GM23248 (cell line): ENCODE measurements at places on chromosomes 11 and 22.

DNA sequence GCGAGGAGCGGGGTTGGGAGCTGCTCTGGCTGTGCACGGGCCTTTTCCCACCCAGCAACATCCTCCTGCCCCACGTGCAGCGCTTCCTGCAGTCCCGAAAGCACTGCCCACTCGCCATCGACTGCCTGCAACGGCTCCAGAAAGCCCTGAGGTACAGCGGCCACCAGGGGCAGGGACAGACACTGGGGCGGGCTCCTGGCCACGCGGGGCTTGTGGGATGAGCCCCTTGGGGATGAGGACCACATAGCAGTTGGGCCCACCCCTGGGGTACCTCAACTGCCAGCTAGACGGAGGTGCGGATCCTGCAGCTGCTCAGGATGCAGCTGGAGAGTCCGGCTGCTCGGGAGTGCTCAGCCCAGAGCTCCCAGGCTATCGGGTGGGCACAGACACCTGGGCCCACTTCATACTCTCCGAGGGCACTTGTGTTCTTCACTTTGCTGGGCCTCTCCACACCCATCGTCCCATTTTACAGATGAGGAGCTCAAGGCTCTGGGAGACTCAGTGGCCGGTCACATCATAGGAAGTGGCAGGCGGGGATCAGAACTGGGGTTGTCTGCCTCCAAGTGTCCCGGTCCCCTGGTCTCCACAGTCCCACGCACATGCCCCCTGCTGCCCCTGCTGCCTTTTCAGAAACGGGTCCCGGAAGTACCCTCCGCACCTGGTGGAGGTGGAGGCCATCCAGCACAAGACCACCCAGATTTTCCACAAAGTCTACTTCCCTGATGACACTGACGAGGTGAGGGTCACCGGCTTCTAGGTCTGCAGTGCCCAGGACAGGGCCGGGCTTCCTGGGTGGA lies 77.6 kb downstream of the MYO7A start:
- DNase-seq, result no peak
- H3K27ac ChIP-seq, result no peak overlapping the region
- H3K27me3 ChIP-seq, result 0 out of 2 replicates have a peak, but pooled peaks cover 5% of the 10 kb centered on the region
- H3K4me3 ChIP-seq, result no peak overlapping the region
- H3K4me1 ChIP-seq, result no peaks in the 10 kb centered on the region

DNA sequence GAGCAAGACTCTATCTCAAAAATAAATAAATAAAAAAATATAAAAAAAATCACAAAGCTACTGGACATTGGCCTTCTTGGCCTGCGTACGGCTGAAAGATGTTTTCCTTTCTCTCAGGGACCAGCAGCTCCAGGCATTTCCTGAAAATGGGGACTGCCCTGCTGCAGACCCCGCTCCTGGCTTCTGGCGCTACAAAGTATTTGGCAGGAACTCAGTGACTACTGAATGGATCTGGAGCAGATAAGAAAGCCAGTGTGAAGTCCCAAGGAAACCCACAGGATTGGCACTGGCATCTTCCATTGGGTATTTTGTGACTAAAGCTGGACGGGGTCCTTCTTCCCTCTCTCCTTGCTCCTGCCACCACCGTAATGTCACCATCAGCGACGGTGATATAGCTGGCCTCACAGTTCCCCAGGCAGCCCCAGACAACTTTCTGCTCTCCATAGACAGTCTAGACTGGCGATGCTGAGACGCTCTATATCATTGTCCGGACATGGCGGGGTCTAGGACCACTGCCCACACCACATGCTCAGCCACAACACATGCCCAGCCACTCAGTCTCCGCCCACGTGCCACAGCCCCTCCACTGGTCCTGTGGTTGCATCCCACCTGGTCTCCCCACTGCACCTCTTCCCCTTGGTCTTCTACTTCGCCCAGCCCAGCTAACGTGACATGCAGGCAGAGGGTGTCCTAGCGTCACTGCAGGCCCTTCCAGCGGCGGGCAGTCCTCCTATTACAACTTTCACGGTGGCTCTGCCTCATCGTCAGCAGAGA lies 22.7 kb upstream of the YPEL1 start:
- no peaks in the 10 kb centered on the region for H3K27me3 ChIP-seq
- H3K36me3 ChIP-seq, result peaks cover 18% of the 10 kb centered on the region
- H3K4me1 ChIP-seq, result peaks cover 28% of the 10 kb centered on the region
- no peak overlapping the region for H3K4me3 ChIP-seq
- H3K27ac ChIP-seq, result no peak overlapping the region

GRCh38 chr22:42725606-42726355 lies 5.1 kb upstream of the A4GALT start:
- no peaks in the 10 kb centered on the region for H3K36me3 ChIP-seq
- H3K27ac ChIP-seq, result no peak overlapping the region
- H3K4me1 ChIP-seq, result peaks cover 13% of the 10 kb centered on the region
- no peak overlapping the region for H3K4me3 ChIP-seq

DNA sequence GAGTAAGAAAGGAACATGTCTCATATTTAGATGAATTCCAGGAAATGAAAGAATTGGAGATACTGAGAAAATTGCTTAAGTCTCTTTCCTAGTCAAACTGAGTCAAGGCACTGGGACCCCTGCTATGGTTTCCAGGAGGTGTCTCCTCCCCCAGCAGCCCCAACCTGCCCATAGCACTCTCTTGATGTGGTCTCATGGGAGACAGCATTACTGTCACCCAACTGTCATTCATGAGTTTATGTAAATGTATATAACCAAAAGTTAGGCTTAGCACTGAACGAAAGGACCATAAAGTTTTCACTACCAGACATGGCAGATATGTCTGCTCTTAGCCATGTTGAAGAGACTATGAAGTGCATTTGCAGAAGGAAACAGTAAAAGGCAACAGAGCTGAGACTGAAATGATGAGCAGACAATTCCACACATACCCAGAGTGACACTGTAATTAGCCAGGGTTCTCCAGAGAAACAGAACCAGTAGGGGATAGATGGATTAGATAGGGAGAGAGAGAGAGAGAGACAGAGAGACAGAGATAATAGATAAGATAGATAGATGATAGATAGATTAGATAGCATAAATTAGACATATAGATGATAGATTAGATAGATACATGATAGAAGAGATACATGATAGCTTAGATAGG lies 328.1 kb downstream of the BRD1 start:
- no peak overlapping the region for H3K27ac ChIP-seq
- H3K4me1 ChIP-seq, result no peaks in the 10 kb centered on the region
- H3K27me3 ChIP-seq, result no peaks in the 10 kb centered on the region
- no peak overlapping the region for H3K4me3 ChIP-seq
- no peaks in the 10 kb centered on the region for H3K36me3 ChIP-seq

- no peaks in the 10 kb centered on the region for H3K36me3 ChIP-seq
- H3K27me3 ChIP-seq, result peaks cover 16% of the 10 kb centered on the region
- no peak for DNase-seq
- no peak overlapping the region for H3K4me3 ChIP-seq
- H3K4me1 ChIP-seq, result no peaks in the 10 kb centered on the region
These were observed 50.8 kb downstream of the DHCR7 start for GRCh38 chr11:71397331-71397860.
